ENCODE measurements at places on chromosomes 7 and 10.
A peak's percentile ranks its signal among the peaks of the same experiment; 100 is the strongest.

DNA sequence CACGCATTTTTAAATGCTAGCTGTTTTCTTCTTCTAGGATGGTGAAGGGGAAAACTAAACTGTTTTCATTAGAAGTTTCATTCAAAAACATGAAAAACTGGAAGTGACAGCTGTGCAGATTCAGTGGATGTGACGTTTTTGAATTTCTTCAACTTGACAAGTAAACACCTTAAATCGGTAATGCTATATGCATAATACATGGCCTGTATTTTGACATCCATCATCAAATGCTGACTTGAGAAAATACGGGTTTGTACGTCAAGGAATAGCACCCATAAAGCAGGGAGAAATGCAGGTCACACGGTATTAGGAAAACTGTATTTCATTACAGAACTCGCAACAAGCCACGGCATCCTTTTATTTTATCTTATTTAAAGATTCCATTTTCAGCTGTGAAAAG lies 720.5 kb downstream of the KCNMA1 start:
- DNase-seq = no peak

GRCh38 chr10:112834751-112835181 lies 115.3 kb upstream of the TCF7L2 start:
- no peak for DNase-seq

- DNase-seq = no peak
Observed at GRCh38 chr7:105599551-105599950, 18.3 kb upstream of the EFCAB10 start.

DNA sequence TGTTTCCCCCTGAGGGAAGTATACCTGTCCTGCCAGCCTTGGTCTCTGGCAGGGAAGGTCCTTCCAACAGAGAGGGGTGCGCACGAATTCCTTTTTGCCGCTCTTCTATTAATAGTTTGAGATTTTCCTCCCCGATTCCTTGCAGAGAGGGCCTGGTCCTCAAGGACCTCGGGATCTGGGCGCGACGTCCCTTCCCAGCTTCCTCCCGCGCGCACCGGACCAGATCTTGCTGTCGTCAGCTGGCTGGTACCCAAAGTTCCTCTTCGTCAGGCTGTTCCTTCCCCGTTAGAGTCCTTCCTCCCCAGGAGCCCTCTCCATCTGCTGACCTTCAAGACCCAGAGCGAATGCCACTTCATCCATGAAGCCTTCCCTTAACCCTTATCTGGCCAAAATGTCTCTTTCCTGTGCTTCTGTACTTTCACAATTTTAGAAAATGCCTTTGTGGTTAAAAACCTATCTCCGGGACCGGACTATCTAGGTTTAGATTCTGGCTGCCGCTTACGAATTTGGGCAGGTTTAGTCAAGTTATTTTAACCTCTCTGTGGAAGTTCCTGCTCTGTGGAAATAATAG lies 851 bp upstream of the GOT1 start:
- DNase-seq = peak; percentile 20

GRCh38 chr7:148882192-148882591 lies 1.9 kb downstream of the EZH2 start:
- no peak for DNase-seq

- DNase-seq = no peak
Observed at GRCh38 chr10:74377476-74377875, 226.5 kb downstream of the ADK start.

- DNase-seq = no peak
Observed at GRCh38 chr10:131739206-131739605, 161.6 kb upstream of the PPP2R2D start.

- no peak for DNase-seq
Observed at GRCh38 chr10:28214219-28214618, 88.6 kb downstream of the MPP7 start.

GRCh38 chr10:70738006-70738760 lies 47.0 kb downstream of the TBATA start:
- no peak for DNase-seq

- peak; percentile 7 for DNase-seq
Observed at GRCh38 chr7:94170836-94171235, 166.7 kb upstream of the BET1 start.

- no peak for DNase-seq
Observed at GRCh38 chr10:133167693-133168616, 7.9 kb downstream of the KNDC1 start.

- no peak for DNase-seq
Observed at GRCh38 chr7:17580856-17581255, 282.4 kb downstream of the AHR start.

DNA sequence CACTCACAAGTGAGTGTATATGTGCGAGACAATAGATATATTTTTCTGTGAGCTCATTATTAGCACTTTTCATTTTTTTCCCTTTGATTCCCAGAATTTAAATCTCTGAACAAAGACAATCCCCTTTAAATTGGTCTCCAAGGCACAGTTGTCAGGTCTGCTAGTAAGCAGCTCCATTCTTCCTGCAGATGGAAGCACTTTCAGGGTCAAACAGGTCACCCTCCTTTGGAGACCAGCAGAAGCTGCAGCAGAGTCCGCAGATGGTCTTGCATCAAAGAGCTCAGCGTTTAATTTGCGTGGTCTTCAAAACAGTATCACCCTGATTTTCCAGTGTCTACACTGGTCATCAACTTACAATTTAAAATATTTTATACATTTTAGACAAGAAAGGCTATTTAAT lies 543.8 kb downstream of the ARL4A start:
- DNase-seq = no peak

- no peak for DNase-seq
Observed at GRCh38 chr7:88317422-88317821, 10.7 kb upstream of the STEAP4 start.

DNA sequence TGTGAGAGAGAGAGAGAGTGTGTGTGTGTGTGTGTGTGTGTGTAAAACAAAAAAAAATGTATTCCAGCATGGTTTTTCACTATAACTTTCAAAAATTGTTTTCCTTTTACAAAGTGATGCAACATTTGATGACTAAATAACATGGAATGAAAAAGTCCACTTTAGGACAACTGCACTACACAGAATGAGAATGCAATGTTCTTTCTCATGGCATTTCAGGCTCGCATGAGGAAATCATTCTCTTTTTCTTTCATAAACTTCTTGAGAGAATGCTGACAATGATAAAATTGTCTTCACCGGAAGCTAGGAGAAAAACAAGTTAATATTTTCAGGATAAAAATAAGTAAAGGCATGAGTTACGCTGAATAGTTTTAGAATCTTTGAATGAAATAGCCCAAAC lies 53.7 kb downstream of the SLC16A12 start:
- no peak for DNase-seq

DNA sequence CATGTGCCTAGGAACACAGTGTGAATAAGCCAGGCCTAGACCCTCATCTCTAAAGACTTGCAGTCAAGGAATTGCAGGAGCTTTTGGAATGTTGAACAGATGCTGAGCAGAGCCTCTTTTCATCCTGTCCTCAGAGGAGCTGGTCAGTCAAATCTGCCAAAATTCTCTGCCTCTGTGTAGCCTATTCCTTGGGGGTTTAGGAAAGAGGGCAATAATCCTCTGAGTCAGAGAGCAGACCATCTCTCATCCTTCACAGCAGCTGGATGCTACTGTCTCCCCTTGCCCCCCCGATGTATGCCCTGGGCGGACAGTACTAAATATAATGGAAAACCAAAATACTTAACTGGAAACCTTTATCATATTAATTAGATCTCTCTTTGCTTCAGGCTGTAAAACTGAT lies 52.6 kb downstream of the BICC1 start:
- DNase-seq = no peak

GRCh38 chr10:79230328-79230830 lies 116.9 kb upstream of the PPIF start:
- DNase-seq = no peak
